ENCODE measurements at places on chromosomes 16 and 17.

DNA sequence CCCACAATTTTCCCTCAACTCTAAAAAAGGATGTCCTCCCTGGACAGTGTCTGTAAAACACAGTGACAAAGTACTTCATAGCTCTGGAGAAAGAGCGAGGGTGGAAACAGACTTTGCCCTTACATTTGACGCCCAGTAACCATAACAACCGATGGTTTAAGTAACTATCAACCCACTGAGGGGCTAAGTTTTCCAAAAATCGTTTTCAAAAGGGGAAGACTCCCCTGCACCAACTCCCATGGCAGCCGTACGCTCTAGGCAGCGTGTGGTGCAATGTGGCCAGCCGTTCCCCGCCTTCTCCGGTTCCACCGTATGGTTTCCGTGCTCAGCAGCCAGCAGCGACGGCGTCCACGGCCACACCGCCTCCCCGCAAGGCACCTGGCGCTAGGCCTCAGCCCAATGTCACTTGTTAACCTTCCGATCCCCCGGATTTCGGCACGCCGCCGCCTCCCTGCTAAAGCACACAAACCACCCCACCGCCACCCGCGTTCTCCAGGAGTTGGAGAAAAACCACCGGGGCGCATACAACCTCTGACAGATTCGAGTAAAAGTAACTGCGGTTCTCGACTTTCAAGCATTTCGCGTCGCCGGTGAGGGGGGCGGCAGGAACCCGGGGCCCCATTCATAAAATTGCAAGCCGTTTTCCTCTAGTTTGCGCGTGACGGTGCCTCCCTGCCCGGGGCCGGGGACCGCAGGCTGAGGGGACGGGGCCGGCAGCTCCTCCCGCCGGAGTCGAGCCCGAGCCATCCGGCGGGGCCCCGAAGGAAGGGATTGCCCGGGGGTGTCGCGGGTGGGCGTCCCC, 661 bp downstream of the TEX2 start:
- DNase-seq: no peak

GRCh38 chr17:14803826-14804225, 461.3 kb downstream of the PMP22 start:
- no peak for DNase-seq

DNA sequence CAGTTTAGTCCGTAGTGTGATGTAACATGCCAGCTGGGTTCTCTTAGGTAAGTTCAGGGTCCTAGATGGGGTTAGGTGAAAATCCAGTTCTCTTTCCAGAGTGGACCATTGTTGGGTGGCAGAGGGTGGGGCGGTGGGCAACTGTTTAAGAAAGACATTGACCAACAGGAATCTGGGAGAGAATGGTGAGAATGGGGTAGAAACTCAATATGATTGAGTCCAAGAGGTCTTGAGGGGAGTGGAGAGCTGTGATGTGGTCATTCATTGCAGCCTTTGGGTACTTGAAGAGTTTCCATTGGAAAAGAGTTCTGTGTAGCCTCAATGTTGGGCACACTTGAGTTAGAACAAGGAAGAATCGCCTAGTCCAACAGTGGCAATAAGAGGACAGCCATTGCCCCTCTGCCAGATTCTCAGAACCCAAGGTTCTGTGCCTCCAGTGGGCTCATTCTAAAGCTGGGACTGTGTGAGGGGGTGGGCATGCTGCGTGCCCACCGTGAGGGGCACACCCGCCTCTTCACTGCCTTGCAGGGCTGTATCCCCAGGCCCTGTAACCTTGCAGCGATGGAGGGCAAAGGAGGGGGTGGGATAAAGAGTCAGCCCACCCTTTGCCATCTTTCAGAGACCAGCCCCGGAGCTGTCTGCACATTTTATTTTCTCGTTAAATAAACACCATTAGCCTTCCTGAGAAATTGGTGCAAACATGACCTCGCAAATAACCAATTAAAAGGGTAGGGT, 208.1 kb downstream of the CCDC182 start:
- no peak for DNase-seq

GRCh38 chr17:41959030-41959335, 7.6 kb upstream of the CNP start:
- no peak for DNase-seq

DNA sequence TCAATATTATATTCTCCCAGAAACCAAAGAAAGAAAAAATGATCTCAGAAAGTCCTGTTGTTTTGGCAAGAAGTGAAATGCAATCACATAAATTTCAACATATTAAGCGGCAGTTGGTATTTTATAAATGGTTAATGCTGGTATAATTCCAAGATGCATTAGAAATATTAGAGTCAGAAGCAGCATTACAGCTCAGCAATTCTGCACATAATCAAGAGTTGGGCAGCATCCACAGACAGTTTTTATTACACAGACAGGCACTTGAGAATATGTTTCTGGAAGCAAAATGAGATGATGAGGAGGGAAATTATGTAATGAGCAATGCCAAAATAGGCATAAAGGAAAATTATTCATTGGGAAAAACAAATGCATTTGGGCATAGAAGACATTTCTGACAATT, 148.1 kb downstream of the KCNJ2 start:
- DNase-seq: no peak

GRCh38 chr16:14490235-14490634, 139.8 kb downstream of the PARN start:
- no peak for DNase-seq
